HCEC 1CT (cell line): ENCODE measurements at places on chromosomes 11 and 22.

DNA sequence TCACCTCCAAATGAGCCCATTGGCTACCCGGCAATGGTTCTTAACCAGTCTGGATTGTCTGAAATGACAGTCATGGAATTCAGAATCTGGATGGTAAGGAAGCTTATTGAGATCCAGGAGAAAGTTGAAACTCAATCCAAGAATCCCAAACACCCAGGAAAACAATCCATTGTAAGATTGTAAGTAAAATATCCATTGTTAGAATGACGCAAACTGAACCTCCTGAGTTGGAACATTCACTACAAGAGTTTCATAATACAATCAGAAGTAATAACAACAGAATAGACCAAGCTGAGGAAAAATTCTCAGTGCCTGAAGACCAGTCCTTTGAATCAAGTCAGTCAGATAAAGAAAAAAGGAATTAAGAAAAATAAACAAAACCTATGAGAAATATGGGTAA is 22.1 kb downstream of the OR8G5 start:
- DNase-seq = peak; percentile 11

DNA sequence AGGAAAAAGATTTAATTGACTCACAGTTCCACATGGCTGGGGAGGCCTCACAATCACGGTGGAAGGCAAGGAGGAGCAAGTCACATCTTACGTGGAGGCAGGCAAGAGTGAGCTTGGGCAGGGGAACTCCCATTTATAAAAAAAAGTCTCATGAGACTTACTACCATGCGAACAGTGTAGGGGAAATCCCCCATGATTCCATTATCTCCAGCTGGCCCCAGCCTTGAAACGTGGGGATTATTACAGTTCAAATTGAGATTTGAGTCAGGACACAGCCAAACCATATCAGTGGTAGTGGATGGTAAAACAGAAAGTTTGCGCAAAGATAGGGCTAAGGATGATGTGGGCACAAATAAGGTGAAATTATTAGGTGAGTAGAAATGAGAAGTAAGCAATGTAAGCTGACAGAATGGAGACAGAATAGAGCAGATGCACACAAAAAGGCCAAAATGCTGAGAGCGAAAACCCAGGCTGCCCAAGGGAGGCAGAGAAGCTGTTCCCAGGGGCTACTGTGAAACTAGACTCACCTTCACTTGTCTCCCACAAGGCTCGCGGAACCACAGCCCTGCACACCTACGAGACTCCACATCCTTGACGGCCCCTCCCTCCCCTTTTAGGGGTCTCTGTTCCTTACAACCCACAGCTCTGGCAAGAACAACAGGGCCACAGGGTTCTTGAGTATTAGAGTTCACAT is 377.6 kb downstream of the CADM1 start:
- no peak for DNase-seq

DNA sequence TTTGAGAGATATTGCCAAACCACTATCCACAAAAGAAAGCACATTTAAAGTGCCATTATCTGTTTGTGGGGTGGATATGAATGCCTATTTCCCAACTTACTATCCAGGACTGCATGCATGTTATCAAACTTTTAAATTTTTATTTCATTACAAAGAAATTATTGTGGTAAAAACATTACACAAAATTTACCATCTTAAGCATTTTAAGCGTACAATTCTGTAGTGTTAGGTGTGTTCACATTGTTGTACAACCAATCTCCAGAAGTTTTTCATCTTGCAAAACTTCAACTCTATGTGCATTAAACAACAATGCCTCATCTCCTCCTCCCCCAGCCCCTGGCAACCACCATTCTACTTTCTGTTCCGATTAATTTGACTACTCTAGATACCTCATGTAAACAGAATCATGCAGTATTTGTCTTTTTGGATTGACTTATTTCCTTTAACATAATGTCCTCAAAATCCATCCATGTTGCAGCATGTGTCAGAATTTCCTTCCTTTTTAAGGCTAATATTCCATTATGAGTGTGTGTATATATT is 17.6 kb upstream of the CD44 start:
- DNase-seq = no peak

- peak; percentile 79 for DNase-seq
Observed at GRCh38 chr22:43883012-43883661, 8.7 kb downstream of the PNPLA5 start.

- no peak for DNase-seq
Observed at GRCh38 chr11:75198278-75198973, 42.1 kb upstream of the TPBGL start.

- no peak for DNase-seq
Observed at GRCh38 chr11:83764643-83765042, 478.5 kb upstream of the CCDC90B start.

GRCh38 chr22:44091021-44091721 is 67.1 kb downstream of the PARVB start:
- peak; percentile 17 for DNase-seq

GRCh38 chr11:93520726-93521509 is 22.3 kb downstream of the SMCO4 start:
- no peak for DNase-seq

DNA sequence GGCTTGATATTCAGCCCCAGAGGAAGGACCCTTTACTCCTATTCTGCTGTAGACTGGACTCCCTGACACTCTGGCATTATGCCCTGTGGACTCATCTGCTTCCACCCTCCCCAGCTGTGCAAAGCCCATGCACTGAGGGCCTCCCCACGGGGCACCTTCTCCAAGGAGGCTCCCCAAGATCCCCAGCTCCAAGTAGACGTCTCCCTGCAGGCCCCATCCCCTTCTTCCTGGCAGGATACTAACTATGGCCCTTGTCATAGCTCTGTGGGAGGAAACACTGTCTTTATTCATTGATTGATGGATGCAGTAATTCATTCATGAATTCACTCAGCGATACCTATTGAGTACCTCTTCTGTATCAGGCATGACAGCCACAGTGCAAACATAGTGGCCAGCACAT is 15.3 kb upstream of the APOL6 start:
- DNase-seq = no peak

DNA sequence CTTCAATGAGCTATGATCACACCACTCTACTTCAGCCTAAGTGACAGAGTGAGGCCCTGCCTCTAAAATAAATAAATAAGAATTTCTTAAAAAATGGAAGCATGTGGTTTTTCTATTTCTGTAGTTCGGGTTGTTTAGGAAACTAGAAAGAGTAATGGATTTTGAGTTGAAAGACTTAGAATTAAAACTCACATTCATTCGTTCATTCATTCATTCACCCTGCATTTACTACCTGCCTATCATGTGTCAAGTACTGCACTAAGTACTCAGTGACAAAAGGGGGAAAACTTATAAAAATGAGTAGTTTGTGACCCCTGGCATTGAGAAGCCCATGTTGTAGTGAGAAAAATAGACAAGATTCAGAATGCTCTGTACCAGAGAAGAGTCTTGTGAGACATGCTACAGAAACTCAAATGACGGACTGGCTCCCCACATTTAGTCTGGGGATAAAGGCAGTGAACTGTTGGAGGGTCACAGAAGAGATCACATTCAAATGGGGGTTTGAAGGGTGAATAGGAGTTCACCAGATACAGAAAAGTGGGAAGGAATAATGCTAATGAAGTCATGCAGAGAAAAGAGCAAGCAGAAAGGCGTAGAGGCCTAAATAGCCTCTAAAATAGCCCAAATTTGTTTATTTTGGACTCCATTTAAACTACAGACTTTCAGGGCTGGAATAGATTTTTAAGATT is 7.0 kb downstream of the CSRP3 start:
- DNase-seq = no peak

DNA sequence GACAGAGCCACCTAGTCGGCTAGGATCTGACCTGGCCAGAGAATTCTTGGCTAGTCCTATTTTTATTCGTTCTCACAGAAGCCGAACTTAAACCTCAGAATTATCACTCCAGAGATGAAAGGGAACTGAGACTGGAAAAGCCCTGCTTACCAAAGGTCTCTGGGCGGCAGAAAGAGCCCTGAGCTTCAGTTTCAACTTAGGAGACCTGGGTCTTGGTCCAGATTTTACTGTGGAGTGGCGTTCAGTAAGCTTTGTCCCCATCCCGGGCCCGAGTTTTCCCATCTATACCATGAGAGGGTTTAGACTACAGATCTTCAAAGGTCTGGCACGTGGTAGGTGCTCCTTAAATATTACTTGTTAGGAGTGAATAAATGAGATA is 516 bp downstream of the NEU3 start:
- DNase-seq = peak; percentile 0

- peak; percentile 37 for DNase-seq
Observed at GRCh38 chr11:114059984-114060391, 477 bp downstream of the ZBTB16 start.

DNA sequence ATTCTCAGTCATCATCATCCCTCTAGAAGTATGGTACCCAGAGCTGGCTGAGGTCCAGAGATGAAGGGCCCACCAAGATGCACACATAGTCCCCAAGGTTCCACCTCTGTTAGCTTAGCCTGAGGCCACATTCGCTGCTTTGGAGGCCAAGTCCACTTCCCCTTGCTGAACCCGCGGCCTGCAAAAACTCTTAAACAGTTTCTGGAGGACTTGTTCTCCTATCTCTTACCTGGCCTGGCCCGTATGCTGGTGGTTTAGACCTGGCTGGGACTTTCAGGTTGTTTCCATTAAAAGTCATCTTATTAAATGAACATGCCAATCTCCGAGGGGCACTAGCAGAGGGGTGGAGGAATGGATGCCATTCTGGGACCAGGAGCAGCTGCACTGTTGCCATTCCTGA is 64.6 kb downstream of the KCNC1 start:
- DNase-seq = no peak
